ENCODE measurements at places on chromosomes 12 and 14. TPM values are rescaled to one million over a fixed set of nuclear protein-coding genes. Genes with fewer than 3 reads are reported as not detected.

The COCH gene
- 43.5 TPM for total RNA-seq

The CLEC2B gene
- 3.7 TPM for total RNA-seq

The SERPINA12 gene
- not detected for total RNA-seq

The MTHFD1 gene
- 28.0 TPM for total RNA-seq

The RFLNA gene
- total RNA-seq, result 7.6 TPM

The FLRT2 gene
- 56.8 TPM for total RNA-seq

The TPH2 gene
- total RNA-seq, result not detected
